ENCODE measurements at places on chromosomes 13 and 19.
A peak's percentile ranks its signal among the peaks of the same experiment; 100 is the strongest.

GRCh38 chr13:75384879-75385707 lies 96.9 kb downstream of the TBC1D4 start:
- H3K27me3 ChIP-seq = no peaks in the 10 kb centered on the region
- no peak overlapping the region for H3K4me3 ChIP-seq
- H3K36me3 ChIP-seq = no peaks in the 10 kb centered on the region
- H3K27ac ChIP-seq = no peak overlapping the region
- H3K4me1 ChIP-seq = no peaks in the 10 kb centered on the region

DNA sequence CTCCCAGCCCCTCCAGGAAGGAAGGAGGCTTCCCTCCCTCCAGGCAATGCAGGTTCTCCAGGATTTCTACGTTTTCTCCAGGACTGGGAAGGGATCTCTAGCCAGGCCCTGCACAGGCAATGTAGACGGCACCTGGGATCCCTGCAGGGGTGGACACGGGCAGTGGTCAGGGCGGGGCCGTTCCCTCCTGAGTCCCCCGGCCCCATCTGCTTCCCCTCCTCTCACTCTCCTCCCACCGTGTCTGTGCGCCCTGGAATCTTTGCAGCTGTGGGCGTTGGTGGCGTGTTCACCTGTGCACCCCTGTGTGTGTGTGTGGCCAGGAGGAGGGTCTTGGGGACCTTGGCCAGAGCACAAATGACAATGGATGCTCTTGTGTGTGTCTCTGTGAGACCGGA lies 10.0 kb downstream of the NRTN start:
- no peak overlapping the region for H3K4me3 ChIP-seq
- no peaks in the 10 kb centered on the region for H3K4me1 ChIP-seq
- no peaks in the 10 kb centered on the region for H3K36me3 ChIP-seq
- no peak overlapping the region for H3K27ac ChIP-seq
- no peak for DNase-seq

DNA sequence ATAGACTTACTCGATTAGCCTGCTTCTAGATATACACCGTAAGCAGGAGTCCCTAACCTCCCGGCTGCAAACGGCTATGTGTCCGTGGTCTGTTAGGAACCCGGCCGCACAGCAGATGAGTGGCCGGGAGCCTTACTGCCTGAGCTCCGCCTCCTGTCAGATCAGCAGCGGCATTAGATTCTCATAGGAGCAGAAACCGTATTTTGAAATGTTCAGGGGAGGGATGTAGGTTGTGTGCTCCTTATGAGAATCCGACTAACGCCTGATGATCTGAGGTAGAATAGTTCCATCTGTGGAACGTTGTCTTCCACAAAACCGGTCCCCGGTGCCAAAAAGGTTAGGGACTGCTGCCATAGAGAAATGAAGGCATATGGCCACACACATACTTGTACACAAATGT lies 1491.9 kb downstream of the SLITRK5 start:
- no peaks in the 10 kb centered on the region for H3K27me3 ChIP-seq
- no peak overlapping the region for H3K4me3 ChIP-seq
- H3K36me3 ChIP-seq = no peaks in the 10 kb centered on the region
- H3K27ac ChIP-seq = no peak overlapping the region
- H3K4me1 ChIP-seq = no peaks in the 10 kb centered on the region
- DNase-seq = no peak

DNA sequence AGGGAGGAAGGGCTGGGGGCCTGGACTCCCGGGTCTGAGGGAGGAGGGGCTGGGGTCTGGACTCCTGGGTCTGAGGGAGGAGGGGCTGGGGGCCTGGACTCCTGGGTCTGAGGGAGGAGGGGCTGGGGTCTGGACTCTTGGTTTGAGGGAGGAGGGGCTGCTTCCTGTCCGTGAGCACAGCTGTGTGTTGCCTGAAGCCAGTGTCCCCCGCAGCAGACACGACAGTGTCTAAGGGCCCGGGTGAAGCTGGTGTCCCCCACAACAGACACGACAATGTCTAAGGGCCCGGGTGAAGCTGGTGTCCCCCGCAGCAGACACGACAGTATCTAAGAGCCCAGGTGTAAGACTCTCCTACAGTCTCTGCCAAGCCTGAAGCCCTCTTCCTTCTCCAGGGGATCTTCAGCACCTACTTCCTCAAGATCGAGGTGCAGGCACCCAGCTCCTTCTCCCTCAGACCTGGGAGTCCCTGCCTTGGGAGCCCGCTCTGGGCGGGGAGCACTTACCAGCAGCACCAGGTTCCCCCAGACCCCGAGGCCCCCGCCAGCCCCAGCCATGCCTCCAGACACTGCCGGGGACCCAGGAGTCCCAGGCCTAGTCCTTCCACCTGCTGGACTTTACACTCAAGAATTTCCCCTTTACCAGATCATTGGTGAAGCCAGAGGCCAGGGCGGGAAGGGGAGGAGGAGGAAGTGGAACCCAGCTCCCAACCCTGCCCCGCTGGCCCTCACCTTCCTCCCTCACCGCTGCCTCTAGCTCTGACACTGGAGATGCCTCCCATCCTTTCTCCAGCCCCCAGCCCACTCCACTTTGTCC lies at the start of gene PTPRH:
TSS of gene PTPRH (minus strand) at position 622 of the 813 bp plus-strand sequence. CDS start at position 554, 68 bp downstream.
- no peak for DNase-seq
- no peaks in the 10 kb centered on the region for H3K36me3 ChIP-seq

DNA sequence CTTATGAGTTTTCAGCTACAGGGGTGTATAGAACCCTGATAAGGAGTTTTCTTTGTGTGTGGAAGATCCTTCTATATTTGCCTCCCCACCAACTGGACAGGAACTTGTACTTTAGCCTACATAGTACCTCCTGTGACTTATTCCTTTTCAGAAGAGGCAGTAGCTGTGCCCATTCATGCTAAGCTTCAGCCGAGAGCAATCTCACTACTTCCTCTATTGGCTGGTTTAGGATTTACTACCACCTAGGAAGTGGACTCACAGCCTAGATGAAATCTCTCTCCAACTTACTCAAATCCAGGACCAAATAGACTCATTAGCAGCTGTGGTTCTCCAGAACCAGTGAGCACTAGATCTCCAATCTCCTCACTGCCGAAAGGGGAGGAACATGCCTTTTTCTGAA lies 2.3 kb upstream of the REX1BD start:
- peaks cover 5% of the 10 kb centered on the region for H3K4me1 ChIP-seq
- peaks cover 3% of the 10 kb centered on the region for H3K36me3 ChIP-seq
- no peak for DNase-seq
- no peak overlapping the region for H3K27ac ChIP-seq
- H3K27me3 ChIP-seq = no peaks in the 10 kb centered on the region

DNA sequence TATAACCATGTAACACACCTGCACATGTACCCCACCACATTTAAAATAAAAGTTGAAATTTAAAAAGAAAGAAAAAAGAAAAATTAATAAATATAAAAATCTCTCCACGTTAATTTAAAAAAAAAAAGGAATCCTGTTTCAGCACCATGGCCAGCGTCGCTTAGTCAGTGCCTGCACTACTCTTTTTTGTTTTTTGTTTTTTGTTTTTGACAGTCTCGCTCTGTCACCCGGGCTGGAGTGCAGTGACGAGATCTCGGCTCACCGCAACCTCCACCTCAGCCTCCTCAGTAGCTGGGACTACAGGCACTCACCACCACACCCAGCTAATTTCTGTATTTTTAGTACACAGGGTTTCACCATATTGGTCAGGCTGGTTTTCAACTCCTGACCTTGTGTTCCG lies 835.9 kb downstream of the UQCRFS1 start:
- H3K27me3 ChIP-seq = no peaks in the 10 kb centered on the region
- no peaks in the 10 kb centered on the region for H3K36me3 ChIP-seq
- peak; percentile 3 for DNase-seq
- H3K4me3 ChIP-seq = no peak overlapping the region
- H3K4me1 ChIP-seq = no peaks in the 10 kb centered on the region
- no peak overlapping the region for H3K27ac ChIP-seq

- no peak overlapping the region for H3K27ac ChIP-seq
- H3K4me3 ChIP-seq = no peak overlapping the region
- DNase-seq = no peak
- H3K36me3 ChIP-seq = no peaks in the 10 kb centered on the region
- peaks cover 6% of the 10 kb centered on the region for H3K4me1 ChIP-seq
These were observed 631.8 kb upstream of the KLF12 start for GRCh38 chr13:74765955-74766354.

DNA sequence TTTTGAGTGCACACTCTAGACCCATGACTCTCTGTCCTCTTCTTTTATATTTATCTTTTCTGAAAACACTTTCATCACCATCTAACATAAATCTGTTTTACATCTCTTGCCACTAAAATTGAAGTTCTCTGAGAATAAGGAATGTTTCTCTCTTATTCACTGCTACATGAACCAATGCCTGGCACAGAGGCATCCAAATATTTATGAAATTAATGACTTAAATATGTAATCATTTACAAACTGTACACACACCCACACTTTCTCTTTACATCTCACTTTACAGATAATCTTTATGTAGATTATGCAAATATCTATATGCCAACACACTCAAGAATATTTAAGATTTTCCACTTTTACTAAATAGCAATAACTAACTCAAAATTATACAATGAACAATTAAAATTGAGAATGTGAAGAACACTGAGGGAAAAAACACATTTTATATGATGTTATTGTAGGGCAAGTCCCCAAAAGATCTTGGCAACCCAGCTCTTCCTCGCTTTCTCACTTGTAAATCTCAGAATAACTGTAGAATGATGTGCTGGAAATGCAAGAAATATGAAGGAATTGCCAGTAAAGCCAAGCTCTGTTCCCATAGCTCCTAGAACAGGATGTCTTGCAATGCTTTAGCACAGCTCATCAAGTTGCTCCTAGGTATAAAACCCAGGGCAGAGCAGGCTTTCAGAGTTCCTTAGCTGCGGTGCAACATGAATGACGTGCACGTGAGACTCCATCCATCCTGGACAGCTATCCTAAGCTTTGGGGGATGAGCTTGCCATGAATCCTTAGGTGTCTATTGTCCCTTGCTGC lies 50.7 kb downstream of the UGGT2 start:
- no peak for DNase-seq
- H3K36me3 ChIP-seq = no peaks in the 10 kb centered on the region
- no peak overlapping the region for H3K27ac ChIP-seq
- no peaks in the 10 kb centered on the region for H3K27me3 ChIP-seq

DNA sequence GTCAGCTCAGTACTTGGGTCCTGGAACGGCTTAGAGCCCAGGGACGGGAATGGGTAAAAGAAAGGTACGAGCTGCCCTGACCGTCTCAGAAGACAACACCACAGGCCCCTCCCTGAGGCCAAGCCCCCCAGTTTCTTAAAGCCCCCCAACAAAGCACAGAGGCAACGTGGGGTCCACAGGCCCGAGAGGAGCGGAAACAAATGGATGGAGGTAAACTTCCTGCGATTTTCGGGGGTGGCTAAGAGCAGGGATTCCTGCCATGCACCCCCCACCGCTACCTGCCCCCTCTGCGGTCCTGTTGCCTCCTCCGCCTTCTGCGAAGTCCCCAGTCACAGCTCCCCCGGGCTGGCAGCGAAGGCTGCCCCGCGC lies 48.2 kb downstream of the PTPRS start:
- H3K4me3 ChIP-seq = peak overlapping the region; percentile 79
- no peaks in the 10 kb centered on the region for H3K27me3 ChIP-seq
- no peak overlapping the region for H3K27ac ChIP-seq
- no peaks in the 10 kb centered on the region for H3K36me3 ChIP-seq

- peak overlapping the region; percentile 36 for H3K27ac ChIP-seq
- no peak overlapping the region for H3K4me3 ChIP-seq
These were observed 85.2 kb downstream of the LRRC63 start for GRCh38 chr13:46296921-46297320.

DNA sequence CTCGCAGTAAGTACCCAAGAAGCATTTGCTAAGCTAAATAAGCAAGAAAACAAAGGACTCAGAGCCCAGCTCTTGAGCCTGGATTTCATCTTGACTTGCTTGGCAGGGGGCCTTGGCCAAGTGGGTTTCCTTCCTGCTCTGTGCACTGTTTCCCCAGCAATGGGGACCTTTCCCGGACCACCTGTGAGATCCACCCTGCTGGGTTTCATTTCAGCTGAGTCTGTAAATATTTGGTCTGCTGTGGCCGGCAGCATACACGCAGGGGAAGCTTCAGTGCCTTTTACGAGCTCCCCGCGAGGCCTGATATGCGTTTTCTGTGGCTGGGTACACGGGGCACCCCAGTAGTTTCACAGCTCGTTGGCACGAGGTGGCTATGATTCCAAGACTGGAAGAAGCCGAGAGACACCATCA lies 12.4 kb upstream of the TINCR start:
- H3K27ac ChIP-seq = no peak overlapping the region
- DNase-seq = no peak
- no peak overlapping the region for H3K4me3 ChIP-seq
- no peaks in the 10 kb centered on the region for H3K36me3 ChIP-seq
- H3K4me1 ChIP-seq = no peaks in the 10 kb centered on the region

DNA sequence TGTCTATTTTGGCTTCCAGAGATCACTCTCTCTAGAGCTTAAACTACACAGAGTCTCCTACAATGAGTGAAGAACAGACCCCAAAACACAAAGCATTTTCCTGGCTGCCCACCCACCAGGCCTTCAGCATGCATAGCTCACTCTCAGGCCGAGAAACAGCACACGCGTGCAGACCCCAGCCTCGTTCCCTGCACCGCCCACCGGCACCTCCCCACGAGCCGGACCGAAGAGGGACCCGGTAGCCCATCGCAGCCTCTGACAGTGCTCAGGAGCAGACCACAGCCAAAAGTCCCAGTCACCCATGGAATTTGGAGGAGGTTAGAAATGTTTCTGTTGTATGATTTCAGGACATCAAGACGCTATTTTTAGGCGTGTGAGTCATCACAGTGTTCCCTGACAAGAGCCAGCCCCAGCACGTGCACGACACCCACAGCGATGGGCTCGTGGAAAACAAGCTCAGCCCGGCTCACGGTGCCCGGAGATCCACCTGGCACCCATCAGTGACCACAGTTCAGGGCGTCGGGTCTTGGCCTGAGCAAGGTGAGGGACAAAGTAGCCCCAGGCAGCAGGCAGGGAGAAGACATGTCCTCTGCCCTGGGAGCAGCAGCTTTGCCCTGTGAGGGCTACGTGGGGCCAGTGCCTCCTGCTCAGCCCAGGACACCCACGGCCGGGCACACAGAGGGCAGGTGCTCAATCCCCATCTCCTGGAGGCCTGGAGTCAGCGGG lies 50.1 kb upstream of the SPACA7 start:
- no peak overlapping the region for H3K27ac ChIP-seq
- no peak for DNase-seq
- H3K27me3 ChIP-seq = no peaks in the 10 kb centered on the region
- H3K4me3 ChIP-seq = no peak overlapping the region
- no peaks in the 10 kb centered on the region for H3K4me1 ChIP-seq
